ENCODE measurements at places on chromosomes 16 and 17.

GRCh38 chr17:41806685-41807445, 4.9 kb downstream of the P3H4 start:
- DNase-seq, result no peak

- DNase-seq, result no peak
Observed at GRCh38 chr17:3636908-3637373, 381 bp downstream of the CTNS start.

DNA sequence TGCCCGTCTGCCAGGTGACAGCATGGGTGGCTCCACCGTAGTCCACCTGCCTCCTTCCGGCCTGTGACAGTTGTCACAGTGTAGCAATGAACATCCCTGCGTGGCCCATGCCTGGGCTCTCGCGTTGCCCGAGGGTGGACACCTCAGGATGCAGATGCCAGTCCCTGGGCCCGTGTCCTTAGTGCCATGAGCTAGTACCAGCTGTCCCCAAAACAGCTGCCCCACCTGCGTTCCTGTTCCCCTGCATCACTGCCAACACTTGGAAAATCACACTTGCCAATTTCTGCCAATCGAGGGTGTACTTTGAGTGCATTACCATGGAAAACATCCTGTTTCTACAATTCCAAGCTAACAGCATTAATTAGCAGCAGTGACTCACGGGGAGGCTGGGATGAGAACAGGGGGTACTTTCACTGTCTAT, 9.0 kb upstream of the C16orf95 start:
- no peak for DNase-seq

GRCh38 chr17:66777689-66778225, 57.2 kb upstream of the CACNG5 start:
- DNase-seq, result peak; percentile 54

DNA sequence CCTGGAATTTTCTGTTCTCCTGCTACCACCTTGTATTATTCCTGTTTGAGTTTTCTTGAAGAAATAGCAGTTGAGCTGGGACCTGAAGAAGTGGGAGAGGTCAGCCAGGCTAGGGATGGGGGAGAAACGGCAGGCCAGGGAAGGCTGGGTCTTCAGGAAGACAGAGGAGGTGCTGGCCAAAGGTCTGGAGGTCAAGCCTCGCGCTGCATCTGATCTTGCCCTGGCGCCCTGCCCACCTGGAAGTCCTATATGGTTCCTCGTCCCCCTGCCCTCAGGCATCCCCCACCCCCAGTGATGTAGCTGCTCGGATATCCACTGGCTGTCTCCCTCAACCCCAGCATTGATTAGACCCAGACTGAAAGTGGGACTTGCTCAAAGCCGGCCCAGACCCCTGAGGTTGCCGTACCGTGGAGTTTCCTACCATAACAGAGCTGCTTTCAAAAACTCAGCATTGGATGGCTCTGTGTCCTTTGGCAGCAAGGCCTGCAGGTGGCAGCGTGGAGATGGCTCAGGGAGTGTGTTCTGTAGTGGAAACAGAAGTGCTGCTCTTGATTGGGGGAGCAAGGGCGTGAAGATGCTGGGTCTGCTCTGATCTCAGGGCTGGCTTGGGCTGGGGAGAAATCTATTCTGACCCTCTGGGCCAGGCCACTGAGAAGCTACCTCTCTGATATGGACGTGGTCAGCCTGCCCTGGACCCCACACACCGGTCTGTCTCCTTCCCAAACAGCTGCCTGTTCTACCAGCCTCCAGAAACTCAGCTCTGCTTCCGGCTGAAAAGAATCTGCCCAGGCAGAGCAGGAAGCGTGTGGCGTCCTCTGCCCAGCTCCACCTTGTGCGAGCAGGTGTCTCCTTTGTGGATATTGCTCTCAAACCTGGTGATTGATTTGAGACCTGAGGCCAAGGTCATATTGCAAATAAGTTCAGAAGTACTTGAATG, 107.0 kb upstream of the CACNG5 start:
- peak; percentile 41 for DNase-seq
